Smooth muscle cell of trachea (primary cell): ENCODE measurements at places on chromosomes 5 and 9. TPM values are rescaled to one million over a fixed set of nuclear protein-coding genes. Genes with fewer than 3 reads are reported as not detected.

SQSTM1 gene
- 1,147 and 2,519 TPM in 2 replicates for total RNA-seq

TTLL11 gene
- 7.6 and 9.1 TPM in 2 replicates for total RNA-seq

PTCD2 gene
- total RNA-seq: 11.2 and 14.4 TPM in 2 replicates

RALGPS1 gene
- 1.9 and 6.5 TPM in 2 replicates for total RNA-seq

HTR4 gene
- not detected in 2 replicates for total RNA-seq

PHF24 gene
- total RNA-seq: under 0.01 TPM in 1 of 2 replicates, not detected in the other

CERCAM gene
- total RNA-seq: 86.8 and 179 TPM in 2 replicates

MOB3B gene
- total RNA-seq: 0.15 and 0.17 TPM in 2 replicates

CRHBP gene
- total RNA-seq: under 0.01 and 3.5 TPM in 2 replicates
